ENCODE measurements at places on chromosomes 2 and 18.

DNA sequence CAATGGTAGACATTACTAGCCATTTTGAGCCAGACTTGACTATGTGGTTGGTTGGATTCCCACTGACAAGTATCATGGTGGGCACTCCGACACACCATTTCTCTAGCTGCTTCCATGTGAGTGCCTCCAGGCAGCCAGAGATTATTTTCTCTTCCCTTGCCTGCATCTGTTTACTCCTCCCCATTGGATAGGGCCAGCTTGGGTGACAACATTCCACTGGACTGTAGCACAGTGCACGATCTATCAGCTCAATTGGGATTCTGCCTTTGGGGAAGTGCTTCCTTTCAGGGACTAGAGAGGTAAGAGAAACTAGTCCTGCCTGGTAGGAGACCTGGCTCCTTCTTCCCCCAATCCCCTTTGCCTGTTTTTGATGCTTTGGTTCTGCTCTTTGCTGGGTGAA, 49.0 kb upstream of the MAP4K3 start:
- DNase-seq: no peak

- no peak for DNase-seq
Measured at GRCh38 chr2:105600949-105601794, 143.5 kb upstream of the NCK2 start.

- no peak for DNase-seq
Measured at GRCh38 chr2:181275643-181276070, 181.5 kb upstream of the ITGA4 start.

- DNase-seq: no peak
Measured at GRCh38 chr2:86302320-86302719, 35.1 kb downstream of the REEP1 start.

DNA sequence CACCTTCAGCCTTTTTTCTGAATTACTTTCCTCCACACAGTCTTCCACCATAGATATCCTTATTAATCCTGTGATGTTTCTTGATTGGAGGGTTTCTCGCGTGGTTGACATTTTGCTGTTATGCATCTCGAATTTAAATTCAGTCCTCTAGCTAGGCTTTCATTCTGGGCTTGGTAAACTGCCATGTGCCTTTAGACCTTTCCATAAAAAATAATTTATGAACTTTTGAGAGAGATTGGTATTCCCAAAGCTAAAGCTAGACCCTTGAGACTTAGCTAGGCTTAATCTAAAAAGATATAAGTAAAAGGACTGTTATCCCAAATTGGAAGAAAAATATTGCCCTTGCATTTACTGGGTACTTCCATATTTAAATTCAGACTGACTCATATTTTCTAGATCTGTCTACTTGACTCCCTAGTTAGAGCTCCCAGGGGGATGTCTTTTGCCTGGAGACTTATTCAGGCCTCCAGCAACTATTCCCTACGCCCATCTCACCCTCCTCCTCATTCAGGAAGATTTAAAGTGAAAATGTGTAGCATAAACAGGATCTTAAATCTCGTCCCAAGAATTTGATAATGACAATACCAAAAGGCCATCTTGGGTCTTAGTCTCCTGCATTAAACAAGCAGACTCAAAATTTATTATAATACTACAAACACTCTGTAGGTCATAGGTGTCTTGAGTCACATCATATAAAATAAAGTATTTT, 60.3 kb downstream of the KIAA2012 start:
- DNase-seq: peak; percentile 84

GRCh38 chr2:24970483-24971285, 1.1 kb downstream of the DNAJC27 start:
- DNase-seq: peak; percentile 25

DNA sequence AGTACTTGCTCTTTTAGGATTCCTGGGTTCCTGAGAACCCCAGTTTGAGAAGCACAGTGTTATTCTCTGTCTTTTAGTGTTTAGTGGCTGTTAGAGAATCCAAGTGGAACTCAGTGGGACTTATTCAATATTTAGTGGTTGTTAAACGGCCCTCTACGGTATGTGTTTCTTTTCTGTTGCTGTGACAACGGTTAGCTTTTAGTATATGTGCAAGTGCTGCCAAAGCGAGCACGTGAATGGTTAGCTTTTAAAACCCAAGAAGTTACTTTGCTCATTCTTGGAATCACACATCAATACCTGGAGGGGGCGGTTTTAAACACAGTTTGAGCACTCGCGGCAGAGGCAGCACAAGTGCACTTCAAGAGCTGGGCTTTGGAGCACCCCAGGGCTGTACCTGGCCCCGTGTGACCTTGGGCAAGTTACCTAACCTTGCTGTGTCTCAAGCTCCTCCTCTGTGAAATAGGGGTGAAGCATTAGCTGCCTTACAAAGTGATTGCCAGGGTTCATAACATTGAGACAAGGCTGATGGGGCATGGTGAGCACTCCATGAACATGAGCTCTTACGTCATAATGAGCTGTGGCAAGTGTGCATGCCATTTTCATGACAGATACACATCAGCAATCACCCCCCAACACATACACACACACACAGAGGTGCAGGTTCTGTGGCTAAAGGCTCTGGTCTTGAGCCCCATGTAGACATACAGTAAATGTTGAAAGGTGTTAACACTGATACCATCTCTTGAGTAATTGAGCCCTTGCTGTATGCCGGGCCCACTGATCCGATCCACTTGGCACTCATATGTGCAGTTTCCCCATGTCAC, 234.1 kb downstream of the ALPK2 start:
- peak; percentile 51 for DNase-seq

- DNase-seq: peak; percentile 96
Measured at GRCh38 chr2:199228887-199229819, 228.6 kb downstream of the SATB2 start.

GRCh38 chr2:128564131-128564530, 245.5 kb upstream of the HS6ST1 start:
- DNase-seq: no peak

DNA sequence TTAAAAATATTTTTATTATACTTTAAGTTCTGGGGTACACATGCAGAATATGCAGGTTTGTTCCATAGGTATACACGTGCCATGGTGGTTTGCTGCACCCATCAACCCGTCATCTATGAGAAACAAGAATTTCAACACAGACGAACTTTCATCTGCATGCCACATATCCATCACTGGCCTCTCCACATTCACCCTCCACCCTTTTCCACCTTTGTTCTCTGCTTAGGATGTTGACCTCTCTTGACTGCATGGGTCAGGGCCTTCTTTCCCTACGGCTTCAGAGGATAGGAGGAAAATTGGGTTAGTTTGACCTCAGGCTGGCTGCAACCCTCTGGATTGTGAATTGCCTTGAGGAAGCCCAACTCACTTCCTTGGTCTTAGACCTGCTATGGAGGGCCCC, 260.9 kb downstream of the MREG start:
- DNase-seq: no peak

GRCh38 chr2:17148407-17149145, 369.7 kb downstream of the RAD51AP2 start:
- peak; percentile 50 for DNase-seq

DNA sequence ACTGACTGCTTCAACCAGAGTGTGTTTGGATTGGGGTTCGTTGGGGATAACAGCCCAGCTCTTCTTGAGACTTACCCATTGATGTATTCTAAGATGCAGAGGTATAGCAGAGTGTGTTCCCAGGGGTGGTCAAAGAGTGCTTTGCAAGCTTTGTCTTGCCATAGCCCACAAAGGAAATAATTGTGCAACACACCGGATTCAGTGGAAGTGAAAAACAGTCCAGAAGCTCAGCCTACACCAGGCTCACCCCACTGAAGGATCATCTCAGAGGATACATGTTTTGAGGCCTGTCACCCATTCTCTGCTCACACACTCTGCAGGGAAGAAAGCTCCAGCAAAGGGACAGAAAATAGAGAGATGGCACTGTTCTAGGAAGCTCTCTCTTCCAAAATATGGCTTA, 9.6 kb downstream of the CACNB4 start:
- DNase-seq: no peak

GRCh38 chr2:236919209-236919608, 166.5 kb upstream of the COPS8 start:
- DNase-seq: peak; percentile 50

DNA sequence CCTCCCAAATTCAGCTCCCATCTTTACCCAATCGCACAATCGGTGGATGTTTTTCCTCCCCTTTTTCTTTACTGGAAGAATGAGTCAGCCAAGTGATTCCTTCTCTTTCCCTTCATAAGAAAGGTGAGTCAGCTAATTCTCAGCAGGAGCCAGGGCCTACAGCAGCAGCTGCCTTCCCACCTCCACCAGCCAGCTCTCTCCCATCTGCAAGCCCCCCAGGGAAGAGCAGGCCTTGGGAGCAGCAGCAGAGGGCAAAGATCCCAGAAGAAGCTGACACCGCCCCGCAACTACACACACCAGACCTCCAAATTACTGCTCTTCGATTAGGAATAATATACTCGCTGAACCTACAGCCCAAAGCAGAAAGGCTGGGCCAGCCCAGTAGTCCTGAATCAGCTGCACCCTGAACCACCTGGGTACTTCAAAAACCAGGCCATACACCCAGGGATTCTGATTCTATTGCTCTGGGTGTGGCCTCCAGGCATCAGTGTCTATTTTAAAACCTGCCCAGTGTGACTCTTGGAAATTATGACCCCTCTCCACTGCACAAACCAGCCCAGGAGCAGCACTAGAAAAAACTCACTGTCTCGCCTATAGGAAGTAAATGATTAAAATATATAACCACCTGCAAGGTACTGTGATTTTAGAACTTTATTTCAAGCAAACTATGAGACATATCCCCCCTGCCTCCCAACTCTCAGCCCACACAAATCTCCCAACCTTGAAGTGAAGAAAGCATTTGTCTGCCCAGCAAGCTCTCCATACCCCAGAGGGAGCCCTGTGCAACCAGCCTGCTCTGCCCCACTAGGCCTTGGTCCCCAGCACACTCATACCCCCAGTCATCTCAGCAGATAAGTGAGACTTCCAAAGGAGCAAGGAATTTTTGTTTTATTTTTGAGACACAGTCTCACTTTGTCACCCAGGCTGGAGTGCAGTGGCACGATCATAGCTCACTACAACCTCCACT, 7.3 kb downstream of the SFXN5 start:
- peak; percentile 83 for DNase-seq

GRCh38 chr2:216618785-216619184, 14.4 kb upstream of the IGFBP2 start:
- no peak for DNase-seq

GRCh38 chr18:45588376-45589355, 26.6 kb upstream of the SLC14A2 start:
- peak; percentile 90 for DNase-seq

- DNase-seq: no peak
Measured at GRCh38 chr2:8193686-8194615, 487.9 kb upstream of the ID2 start.

DNA sequence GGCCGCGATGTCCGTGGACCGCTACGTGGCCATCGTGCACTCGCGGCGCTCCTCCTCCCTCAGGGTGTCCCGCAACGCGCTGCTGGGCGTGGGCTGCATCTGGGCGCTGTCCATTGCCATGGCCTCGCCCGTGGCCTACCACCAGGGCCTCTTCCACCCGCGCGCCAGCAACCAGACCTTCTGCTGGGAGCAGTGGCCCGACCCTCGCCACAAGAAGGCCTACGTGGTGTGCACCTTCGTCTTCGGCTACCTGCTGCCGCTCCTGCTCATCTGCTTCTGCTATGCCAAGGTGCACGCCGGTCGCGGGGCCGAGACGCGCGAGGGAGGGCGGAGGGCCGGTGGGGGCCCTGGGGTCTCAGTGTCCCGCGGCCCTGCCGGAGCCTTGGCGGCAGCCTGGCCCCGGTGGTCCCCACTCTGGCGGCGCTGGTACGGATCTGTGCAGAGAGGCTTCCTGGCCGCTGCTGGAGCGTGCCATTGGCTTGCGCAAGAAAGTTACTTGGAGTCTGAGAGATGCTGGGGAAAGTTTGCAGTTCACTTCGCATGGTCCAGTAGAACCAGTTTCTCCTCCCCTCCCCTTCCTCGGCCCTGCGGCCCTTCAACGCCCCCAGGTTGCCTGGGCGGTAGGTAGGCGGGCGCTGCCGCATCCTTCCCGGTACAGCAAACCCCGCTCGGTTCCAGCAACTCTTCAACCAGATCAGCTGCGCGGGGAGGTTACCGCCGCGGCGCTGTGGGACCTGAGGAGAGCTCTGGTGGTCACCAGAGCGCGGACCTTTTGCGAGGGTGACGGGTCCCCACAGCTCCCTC, 1.5 kb downstream of the GALR1 start:
- DNase-seq: no peak

- no peak for DNase-seq
Measured at GRCh38 chr2:233414777-233415570, 60.7 kb downstream of the DGKD start.

DNA sequence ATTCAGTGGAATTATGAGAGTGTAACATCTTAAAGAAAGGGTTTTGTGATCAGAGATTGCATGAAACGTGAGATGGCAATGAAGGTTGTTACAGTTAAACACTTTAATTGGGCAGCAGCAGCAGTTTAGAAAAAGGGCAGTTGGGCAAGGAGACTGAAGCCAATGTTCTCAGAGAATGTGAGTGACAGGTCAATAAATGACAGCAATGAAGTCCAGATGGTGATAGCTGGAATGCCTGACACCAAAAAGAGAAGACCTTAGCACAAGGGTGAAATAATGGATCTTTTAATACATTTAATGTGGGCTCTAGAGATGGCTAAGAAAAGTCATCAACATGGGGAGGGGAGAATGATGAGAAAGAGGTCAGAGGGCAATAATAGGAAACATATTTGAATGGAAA, 89.4 kb upstream of the CDH7 start:
- no peak for DNase-seq

GRCh38 chr18:54263904-54264336, 5.4 kb upstream of the POLI start:
- no peak for DNase-seq

DNA sequence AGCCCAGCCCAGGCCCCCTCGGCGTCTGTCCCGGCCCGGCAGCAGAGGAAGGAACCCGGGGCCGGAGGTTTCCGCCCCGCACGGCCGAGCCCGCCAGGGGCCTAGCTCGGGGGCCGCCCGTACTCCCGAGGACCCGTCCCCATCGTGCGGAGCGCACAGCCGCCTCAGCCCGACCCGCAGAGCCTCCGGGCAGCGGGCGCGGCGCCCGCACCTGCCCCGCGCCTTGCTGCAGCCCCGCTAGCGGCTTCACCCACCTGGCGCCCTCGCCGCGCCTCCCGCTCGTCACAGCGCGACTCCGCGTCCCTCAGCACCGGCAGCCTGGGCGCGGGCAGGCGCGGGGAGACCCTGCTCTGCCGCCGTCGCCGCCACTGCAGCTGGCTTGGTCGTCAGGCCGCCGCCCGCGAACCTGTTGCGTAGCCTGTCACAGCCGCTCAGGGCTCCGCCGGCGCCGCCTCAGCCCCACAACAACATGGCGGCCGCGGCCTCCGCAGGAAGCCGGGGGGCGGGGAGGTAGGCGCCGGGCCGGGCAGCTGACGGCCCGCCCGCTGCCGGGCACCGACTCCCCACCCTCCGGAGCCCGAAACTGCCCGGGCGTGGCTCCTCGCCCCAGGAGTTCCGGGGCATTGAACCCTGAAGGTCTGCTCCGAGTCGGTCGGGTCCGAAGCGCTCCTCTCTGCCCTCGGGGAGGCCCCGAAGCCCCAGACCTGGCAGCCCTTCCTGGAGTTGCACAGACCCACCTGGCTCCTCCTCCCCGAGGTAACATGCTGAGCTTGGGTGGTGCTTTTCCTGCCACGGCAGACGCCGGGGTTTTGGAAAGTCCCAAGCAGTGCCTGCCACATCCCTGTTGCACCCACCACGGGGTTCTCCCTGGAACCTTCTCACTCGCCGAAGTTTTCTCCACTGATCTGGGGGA, at the start of gene ITSN2:
Gene ITSN2, minus strand, starts transcription at position 487 of the 913 bp plus-strand sequence. CDS start 32,454 bp downstream, outside the sequence.
- DNase-seq: peak; percentile 66
